ENCODE measurements at places on chromosomes 12 and 14. TPM values are rescaled to one million over a fixed set of nuclear protein-coding genes. Genes with fewer than 3 reads are reported as not detected.

The CPSF2 gene
- 76.0 TPM for total RNA-seq

The FAM186B gene
- 0.11 TPM for total RNA-seq

The CYP27B1 gene
- 2.6 TPM for total RNA-seq

The ACOT6 gene
- total RNA-seq = not detected

The PLEKHD1 gene
- 0.08 TPM for total RNA-seq

DNA sequence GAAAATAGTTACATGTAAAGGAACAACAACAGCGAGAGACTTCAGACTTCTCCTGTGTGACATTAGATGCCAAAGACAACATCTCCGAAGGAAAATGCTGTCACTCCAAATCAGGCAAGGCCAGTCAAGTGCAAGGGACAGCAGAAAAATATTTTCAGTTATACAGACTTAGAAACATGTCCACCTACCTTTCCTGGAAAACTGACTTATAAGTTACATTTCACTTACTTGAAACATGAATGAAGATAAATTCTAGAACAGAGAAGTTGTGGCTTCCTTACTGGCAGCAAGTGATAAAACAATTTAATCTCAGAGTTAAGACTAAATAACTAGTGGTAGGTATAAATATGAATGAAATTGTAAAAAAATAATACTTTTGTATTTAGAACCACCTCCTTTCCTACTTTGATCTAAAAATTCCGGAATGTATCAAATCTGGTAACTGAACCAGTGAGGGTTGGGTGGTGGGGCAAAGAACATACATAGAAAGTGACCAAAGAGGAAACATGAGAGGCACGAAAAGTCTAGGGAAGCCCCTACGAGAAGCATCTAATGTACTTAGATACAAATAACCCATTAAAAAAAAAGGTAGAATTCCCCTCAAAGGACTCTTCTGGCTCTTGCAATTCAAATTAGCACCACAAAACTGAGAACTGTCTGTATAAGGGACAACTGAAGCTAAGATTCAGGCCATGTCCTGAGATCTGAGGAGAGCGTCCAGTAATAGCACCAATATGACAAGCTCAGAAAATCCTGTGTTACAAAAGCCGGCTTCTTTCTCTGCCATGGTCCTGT is 21.2 kb downstream of the MTHFD1 start:
- no peaks in the 10 kb centered on the region for H3K27me3 ChIP-seq
- no peak overlapping the region for H3K4me3 ChIP-seq
- H3K27ac ChIP-seq = peak overlapping the region; percentile 52
- peaks cover 46% of the 10 kb centered on the region for H3K36me3 ChIP-seq

DNA sequence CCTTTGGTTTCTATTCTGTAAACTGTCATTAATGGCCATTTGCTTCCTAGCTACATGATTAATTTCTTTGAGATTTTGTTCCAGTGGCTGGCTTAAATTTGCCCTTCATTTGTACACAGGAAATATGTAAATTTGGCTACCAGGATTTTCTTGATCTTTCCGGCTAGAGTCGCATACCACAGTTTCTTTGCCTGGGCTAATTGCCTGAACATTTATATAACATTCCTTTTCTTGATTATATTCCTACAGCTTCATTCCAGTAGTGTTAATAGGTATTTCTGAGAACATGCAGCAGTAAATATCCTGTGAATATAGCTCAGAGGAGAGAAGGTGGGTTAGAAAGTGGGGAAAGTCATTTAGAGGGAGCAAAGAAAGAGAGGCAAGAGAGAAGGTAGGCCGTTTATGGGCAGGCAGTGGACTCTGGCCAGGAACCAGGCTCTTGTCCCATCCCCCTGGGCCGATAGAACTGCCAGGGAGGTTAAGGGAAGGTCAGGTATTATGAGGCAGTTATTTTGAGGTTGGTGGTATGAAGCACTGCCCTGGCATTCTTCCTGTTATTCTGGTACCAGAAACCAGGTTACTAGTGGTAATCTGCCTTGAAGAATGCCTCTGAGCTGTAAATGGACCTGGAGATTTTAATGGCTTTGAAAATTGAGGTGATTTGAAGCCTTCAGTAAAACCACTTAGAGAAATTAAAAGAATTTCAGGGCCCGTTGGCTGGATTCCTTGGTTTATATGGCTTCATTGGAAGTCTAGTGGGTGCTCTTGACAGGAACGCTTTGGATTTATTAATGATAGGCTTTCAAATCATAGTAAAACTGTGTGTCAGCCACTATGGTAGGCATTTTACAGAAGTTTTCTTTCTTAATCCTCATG is 4.4 kb downstream of the RNF10 start:
- peak overlapping the region; percentile 82 for H3K27ac ChIP-seq
- peaks cover 15% of the 10 kb centered on the region for H3K36me3 ChIP-seq
- no peaks in the 10 kb centered on the region for H3K27me3 ChIP-seq
- DNase-seq = no peak
- H3K4me1 ChIP-seq = peaks cover 47% of the 10 kb centered on the region

DNA sequence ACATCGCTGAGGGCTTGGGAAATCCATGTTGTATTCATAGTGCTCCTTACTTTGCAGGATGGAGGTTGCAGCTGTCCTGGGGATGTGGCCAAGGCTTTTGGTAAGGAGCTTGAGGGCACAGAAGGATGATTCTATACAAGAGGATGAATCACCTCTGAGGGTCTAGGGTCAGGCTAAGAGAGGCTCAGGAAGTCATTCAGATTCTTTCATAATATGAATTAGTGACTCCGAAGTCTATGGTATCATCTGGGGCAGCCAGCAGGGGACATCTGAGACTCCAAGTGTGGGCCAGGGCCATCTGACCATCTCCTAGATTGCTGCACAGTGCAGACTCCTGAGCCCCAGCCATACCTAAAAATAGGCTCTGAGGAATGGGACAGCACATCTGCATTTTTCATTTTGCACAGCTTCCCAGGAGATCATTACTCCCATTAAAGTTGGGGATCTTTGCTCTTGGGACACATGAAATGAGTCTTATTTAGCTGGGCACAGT is 4.8 kb downstream of the GMPR2 start:
- H3K4me3 ChIP-seq = no peak overlapping the region
- no peak overlapping the region for H3K27ac ChIP-seq
- DNase-seq = no peak
- H3K27me3 ChIP-seq = no peaks in the 10 kb centered on the region

GRCh38 chr14:77064521-77065178 is 33.4 kb upstream of the CIPC start:
- peaks cover 9% of the 10 kb centered on the region for H3K4me1 ChIP-seq

- H3K27me3 ChIP-seq = peaks cover 2% of the 10 kb centered on the region
- H3K4me1 ChIP-seq = no peaks in the 10 kb centered on the region
- no peaks in the 10 kb centered on the region for H3K36me3 ChIP-seq
- no peak overlapping the region for H3K4me3 ChIP-seq
- no peak overlapping the region for H3K27ac ChIP-seq
These were observed 40.3 kb downstream of the CFAP251 start for GRCh38 chr12:121958541-121959240.

DNA sequence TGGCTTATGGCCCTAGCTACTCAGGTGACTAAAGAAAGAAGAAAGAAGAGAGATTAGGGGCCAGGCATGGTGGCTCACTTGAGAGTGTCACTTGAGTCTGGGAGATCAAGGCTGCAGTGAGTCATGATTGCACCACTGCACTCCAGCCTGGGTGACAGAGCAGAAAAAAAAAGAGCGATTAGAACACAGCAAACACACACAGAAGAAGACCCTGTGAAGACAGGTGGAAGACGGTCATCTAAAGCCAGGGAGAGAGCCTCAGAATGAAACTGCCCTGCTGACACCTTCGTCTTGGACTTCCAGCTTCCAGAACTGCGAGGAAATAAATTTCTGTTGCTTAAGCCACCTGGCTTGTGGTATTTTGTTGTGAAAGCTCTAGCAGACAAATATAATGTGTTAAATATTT is 17.5 kb upstream of the PPP1CC start:
- H3K27ac ChIP-seq = no peak overlapping the region
- no peaks in the 10 kb centered on the region for H3K27me3 ChIP-seq
- H3K36me3 ChIP-seq = no peaks in the 10 kb centered on the region
- H3K4me1 ChIP-seq = no peaks in the 10 kb centered on the region
- DNase-seq = no peak

DNA sequence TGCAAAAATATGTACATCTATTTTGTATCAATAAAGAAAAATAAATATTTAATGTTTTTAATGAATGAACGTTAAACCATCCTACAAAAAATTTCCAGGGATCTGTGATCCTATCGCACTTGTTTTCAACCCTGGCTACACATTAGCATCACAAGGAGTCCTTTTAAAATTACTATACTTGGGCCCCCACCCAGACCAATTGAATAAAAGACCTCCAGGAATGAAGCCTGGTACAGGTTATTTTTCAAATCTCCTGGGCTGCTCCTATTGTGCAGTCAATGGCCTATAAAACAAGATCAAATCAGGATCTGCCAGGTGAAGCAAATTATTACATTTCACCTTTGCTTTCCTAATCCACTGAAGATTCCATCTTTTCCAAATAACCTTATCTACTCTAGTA is 33.4 kb upstream of the GXYLT1 start:
- peaks cover 4% of the 10 kb centered on the region for H3K4me1 ChIP-seq
- no peak overlapping the region for H3K4me3 ChIP-seq
- H3K36me3 ChIP-seq = peaks cover 29% of the 10 kb centered on the region
- no peak for DNase-seq

DNA sequence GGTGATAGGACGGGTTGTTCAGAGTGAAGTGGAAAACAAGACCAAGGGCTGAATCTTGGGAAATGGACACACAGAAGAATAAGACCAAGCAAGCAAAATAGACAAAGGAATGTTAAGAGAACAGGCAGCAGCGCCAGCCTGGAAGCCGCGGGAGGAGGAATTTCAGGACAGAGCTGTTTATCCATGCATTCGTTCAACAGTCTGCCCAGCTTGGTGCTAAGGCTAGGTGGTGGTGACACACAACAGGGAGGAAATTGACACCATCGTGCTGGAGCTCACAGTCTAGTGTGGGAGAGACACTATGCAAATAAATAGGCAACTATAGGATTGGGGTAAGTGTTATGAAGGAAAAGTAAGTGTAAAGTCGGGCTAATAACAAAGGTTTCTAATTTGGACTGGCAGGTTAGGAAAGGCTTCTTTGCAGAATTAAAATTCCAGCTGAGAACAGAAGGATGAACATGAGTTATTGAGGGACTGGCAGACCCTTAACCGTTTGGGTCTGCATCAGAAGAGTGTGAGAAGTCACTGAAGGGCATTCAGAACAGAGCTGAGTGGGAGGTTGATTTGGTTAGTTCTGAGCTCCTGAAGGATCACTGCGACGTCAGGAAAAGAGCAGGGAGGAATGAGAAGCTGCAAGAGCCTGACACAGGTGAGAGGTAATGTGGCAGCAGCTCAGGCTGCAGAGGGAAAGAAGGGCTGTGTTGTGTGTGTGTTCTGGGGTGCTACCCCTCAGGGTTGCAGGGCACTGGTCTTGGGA is 242.6 kb upstream of the FKBP4 start:
- no peaks in the 10 kb centered on the region for H3K36me3 ChIP-seq
- peaks cover 5% of the 10 kb centered on the region for H3K27me3 ChIP-seq
- no peak overlapping the region for H3K27ac ChIP-seq

DNA sequence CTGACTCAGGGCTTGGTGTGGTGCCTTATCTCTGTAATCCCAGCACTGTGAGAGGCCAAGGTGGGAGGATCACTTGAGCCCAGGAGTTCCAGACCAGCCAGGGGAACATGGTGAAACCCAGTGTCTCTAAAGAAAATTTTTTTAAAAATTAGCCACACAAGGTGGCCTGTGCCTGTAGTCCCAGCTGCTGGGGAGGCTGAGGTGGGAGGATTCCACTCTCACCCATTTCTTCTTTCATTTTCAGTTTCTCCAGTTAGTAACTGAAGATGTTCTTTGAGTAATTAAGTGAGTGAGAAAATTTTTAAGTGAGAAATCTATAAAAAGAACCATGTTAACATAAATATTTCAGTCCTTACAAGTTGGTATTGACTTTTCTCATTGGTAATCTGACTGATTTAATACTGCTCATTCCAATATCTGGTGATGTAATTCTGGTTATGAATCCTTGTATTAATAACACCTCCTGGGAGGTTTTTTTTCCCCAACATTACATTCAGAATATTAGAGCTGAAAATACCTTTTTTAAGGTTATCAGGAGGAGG is 6.1 kb downstream of the METTL3 start:
- peaks cover 33% of the 10 kb centered on the region for H3K4me1 ChIP-seq
- H3K27me3 ChIP-seq = no peaks in the 10 kb centered on the region
- peaks cover 33% of the 10 kb centered on the region for H3K36me3 ChIP-seq

DNA sequence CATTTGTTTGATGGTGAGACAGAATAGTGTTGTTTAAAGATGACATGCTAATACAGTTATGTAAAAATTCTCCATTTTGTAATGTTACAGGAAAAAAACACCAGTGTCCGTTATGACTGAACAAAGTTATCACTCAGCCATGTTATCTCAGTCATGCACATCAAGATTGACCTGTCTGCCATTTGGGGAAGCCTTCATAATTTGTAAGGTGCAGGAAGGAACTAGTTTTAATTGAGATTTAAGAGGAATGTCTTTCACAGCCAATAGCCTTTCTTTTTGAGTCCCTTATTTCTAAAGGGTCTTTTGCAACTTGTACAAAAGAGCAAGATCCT is 432.2 kb downstream of the RAD51B start:
- H3K27me3 ChIP-seq = no peaks in the 10 kb centered on the region
- H3K36me3 ChIP-seq = no peaks in the 10 kb centered on the region
- no peak overlapping the region for H3K4me3 ChIP-seq
- DNase-seq = no peak

DNA sequence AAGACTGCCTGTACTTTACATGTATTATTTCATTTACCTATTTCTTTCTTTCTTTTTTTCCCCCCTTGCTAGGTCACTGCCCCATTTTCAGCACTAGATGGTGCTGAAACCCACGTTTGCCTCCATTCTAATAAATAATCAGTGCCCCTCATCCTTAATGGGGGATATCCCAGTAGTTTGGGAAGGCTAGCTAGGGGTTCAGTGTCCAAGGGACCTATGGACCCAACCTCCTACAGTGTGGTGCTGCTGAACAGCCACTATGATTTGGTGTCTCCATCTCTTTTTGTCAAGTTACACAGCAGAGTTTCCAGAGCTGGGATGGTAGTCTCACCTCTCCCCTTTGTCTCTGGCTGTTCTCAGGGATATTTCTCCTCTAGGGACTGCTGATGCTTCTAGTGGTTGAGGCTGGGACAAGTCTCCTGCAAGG is 6.5 kb upstream of the HCFC2 start:
- H3K36me3 ChIP-seq = no peaks in the 10 kb centered on the region
- no peak overlapping the region for H3K27ac ChIP-seq
- no peak for DNase-seq
- peaks cover 8% of the 10 kb centered on the region for H3K4me1 ChIP-seq
- peaks cover 43% of the 10 kb centered on the region for H3K27me3 ChIP-seq
- no peak overlapping the region for H3K4me3 ChIP-seq

- peaks cover 29% of the 10 kb centered on the region for H3K36me3 ChIP-seq
- peaks cover 34% of the 10 kb centered on the region for H3K4me1 ChIP-seq
- DNase-seq = no peak
- no peak overlapping the region for H3K4me3 ChIP-seq
- no peak overlapping the region for H3K27ac ChIP-seq
These were observed 25.6 kb upstream of the ARID4A start for GRCh38 chr14:58272588-58273372.

All from activated naive CD8-positive, alpha-beta T cell treated with anti-CD3 and anti-CD28 coated beads, Interleukin-2, amount 10 ng/mL, durations not matched to agents 7 days and 5 days (primary cell).